ENCODE measurements at places on chromosomes 13 and 19.
A peak's percentile ranks its signal among the peaks of the same experiment; 100 is the strongest.

DNA sequence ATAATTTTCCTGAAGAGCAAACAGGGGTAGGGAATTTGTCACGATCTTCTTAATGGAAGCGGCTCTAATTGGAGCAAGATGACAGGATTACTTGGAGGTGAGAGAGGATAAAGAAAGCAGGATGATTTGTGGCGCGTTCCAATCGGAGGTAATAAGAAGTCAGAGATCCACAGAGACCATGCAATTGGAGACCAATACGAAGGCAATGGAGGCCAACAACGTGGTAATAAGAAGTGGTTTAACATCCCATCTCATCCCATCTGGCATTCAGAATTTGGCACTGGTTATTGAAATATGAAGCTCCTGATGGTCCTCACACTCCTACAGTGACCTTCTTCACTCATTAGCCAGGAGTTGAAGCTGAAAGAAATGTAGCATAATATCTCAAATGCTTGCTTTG is 130.6 kb downstream of the DLEU7 start:
- no peak for DNase-seq

DNA sequence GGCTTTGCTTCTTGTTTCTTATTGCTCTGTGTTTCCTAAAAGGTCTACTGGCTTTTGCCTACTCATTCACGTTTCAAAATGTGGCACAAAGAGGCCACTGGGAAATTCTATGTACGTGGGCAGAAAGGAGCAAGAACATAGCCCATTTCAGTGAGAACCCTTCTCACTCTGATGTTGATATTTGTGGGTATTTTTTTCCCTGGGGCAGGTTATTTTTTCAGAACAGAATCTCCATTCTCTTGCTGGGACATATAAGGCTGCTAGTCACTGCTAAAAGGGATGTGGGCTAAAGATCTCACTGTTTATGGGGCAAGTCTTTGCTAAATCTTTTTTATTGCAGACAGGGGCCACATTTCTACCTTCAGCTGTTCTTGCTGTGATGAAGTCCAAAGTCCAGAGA is 27.1 kb downstream of the EDNRB start:
- no peak for DNase-seq

DNA sequence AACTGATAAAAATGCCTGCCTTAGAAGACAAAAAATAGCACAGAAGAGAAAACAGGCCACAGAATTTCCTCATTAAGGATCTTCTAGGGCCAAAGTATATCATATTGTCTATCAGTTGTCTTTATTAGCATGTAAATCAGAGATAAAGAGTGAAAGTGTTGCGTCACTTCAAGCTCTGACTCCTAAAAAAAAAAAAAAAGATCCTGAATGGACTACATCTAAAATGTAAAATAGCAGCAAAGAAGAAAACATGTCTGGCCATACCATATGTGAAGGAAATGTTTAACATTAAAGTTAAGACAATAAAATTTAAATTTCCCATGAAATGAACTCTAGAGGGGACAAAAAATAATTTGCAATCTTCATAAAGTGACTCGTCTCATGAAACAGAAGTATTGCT is 237.4 kb downstream of the PCDH9 start:
- no peak for DNase-seq

GRCh38 chr13:70027551-70027950 is 80.1 kb upstream of the ATXN8OS start:
- DNase-seq: no peak

DNA sequence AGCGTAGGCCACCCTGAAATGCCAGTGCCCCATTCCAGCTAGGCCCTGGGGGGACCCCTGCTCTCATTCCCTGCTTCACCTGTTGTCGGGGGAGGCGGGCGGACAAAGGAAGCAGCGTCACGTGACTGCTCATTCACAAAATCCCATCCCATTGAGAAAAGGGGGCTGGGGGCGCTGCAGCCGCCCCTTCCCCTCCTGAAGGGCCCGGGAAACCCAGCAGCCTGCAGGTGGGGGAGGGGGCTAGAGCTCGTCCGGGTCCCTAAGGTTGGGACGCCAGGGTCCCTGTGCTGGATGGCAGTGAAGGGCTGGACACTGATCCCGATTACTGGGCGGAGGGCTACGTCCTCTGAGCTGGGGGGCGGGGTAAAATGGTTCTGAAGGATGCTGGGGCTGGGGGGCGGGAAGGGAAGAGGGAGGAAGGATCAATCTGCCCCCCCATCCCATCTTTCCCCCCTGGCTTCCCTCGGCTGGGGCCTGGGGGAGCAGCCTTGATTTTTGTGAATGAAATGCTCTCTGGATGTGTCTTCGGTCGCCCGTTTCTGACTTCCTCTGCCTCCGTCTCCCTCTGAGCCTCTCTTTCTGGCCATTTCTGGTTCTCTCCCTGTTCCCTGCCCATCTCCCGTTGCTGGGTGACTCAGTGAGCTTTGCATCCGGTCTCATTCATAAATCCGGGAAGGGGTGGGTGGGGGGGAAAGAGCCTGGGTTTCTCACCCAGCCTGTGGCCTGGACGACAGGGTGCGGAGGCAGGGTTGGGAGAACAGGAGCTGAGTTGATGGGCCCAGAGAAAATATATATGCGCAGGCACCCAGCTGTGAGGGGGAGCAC is 816 bp downstream of the SPRED3 start:
- DNase-seq: no peak

DNA sequence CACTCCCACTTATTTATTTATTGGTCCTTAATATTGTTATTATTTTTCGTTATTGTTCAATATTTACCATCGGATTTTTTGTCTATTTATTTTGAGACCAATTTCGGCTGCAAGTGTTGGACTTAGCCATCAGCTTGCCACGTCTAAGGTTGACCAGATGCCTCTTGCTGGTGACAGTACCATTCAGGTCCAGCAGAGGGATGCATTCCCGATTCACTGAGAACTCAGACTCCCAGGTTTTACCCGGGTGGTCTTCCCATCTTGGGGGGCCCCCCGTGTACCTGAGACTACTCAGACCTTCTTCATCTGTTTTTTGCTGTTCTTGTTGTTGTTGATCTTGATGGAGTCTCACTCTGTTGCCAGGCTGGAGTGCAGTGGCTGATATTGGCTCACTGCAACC is 1435.2 kb downstream of the UQCRFS1 start:
- DNase-seq: no peak

- DNase-seq: no peak
Measured at GRCh38 chr13:38013676-38014075, 144.1 kb upstream of the TRPC4 start.

DNA sequence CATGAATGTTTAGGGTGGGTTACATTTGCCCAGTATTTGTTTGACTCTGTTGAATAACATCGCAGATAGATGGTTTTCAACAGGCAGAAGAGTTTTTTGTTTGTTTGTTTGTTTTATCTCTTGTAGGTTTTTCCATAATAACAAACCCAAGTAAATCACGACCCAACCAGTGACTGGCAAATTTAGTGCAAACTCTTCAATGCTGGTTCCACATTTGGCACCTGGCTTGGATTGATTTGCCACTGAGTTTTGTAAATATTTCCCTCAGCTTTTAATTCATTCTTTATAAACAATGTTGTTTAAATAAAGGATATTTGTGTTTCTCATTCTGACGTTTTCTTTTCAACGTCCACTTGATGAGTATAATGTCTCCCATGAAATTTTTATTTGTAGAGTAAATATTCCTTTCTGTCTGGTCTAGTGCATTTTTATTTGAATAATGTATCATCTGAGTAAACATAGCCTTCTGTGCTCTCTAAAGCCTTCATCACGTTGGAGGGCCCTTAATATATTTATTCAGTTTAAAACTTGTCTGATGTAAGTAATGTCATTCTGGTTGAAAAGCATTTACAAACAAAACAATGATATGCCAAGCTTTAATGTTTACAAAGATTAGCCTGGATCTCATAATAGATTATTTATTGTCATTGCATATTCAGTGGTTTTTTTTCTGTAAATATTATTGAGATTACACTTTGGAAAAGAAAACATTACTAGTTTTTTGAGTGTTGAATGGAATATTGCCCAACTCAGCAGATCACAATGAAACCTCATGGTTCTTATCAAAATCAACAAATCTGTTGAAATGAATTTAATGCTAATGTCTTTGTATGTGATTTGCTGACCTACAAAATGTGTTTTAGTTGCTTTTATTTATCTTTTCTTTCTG is 90.4 kb upstream of the PEG3 start:
- DNase-seq: no peak

GRCh38 chr19:7505288-7505681 is 10.6 kb upstream of the ZNF358 start:
- no peak for DNase-seq

DNA sequence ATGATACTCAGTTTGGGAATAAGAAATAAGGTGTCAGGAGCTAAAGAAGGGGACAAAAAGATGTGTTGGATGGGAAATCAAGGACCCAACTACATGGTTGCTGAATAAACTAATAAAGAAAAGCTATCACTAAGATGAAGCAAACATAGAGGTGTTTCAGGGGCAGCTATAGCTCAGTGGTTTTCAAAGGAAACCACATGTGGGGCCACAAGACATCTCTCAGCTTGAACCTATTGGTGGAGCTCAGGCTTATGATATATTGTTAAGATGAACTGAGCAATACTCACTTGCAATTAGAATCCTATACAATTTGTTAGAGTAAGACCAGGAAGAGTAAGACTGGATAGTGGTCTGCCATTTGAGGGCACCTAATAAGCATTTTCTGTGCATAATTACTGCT is 45.1 kb upstream of the SPRY2 start:
- DNase-seq: no peak

GRCh38 chr19:18392417-18392816 is 5.0 kb downstream of the LRRC25 start:
- no peak for DNase-seq

- DNase-seq: no peak
Measured at GRCh38 chr13:36921631-36922301, 1.7 kb upstream of the SMAD9 start.

DNA sequence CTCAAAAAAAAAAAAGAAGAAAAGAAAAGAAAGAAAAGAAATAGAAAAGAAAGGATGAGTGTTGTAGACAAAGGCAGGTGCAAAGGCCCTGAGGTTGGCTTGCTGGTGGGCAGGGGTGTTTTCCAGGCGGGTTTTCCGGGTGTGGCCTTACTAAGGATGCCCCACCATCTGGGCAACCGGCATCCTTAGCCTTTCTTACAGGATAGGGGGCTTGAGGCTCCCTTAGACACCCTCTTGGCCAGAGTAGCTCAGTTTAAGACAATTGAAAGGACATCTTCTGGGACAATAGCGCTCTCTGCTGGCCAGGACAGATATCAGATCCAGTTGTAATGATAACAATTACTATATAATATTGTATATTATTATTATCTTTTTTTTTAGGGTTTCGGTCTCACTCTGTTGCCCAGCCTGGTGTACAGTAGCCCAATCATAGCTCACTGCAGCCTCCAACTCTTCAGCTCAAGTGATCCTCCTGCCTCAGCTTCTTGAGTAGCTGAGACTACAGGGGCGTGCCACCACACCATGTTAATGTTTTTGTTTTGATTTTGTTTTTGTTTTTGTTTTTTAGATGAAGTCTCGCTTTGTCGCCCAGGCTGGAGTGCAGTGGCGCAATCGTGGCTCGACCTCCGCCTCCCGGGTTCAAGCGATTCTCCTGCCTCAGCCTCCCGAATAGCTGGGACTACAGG is 1.4 kb upstream of the QTRT1 start:
- peak; percentile 39 for DNase-seq

DNA sequence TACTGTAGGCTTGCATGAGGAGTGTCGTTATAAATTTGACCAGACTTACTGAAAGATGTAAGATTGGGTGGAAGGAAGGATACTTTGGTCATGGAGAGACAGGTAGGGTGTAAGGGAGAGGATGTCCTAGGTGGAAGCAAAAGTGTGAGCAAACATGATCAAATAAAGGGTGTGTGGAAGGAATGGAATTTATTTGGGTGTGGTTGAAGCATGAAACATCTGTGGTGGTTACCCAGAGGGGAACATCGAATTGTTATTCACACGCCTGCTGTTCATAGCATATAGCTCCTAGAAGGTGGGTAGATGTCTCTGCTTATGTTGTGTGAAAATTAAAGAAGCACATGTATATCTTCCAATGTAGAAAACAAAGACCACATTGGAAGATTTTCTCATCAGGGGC is 157.7 kb downstream of the ATP8A2 start:
- no peak for DNase-seq
